ENCODE measurements at places on chromosomes 7 and 10.

DNA sequence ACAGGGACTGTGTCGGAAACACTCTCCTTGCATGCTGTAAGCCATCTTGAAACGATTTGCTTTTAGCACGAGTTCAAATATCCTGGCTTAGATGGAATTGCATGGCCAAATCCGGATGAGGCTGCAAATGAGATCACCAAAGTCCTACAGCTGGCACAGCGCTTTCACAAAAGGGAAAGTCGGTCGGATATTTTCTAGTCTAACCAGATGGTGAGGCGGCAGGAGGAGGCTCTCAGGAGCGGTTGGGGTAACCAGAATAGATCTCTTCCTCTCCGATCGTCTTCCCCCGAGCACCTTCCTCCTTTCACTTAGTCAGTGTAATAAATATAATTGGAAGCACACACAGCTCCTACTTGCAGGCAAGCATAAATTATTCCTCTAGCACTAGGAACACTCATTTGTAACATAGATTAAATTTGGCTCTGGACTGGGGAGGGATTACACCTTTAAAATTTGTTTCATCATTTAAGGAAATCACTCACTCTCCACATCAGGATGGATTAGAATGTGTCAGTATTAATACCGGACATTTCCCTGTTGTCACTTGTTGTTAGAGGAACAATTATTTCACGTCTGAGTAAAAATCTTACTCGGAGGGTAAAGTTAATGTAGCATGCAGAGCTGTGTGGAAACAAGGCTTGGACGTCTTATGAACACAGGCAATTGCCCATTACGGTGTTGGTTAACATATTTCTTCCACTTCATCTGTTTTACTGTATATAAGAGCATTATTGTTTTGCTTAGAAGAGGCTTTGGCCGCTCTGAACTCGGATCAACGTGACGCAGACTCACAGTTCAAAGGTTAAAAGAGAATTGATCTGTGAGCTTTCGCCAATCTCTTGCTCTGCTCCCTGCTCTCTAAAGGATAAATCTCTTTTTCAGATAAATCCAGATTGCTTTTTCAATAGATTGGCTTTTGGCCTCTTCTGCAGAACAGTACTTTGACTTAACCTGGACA is 857.9 kb downstream of the TYW1 start:
- DNase-seq = no peak

DNA sequence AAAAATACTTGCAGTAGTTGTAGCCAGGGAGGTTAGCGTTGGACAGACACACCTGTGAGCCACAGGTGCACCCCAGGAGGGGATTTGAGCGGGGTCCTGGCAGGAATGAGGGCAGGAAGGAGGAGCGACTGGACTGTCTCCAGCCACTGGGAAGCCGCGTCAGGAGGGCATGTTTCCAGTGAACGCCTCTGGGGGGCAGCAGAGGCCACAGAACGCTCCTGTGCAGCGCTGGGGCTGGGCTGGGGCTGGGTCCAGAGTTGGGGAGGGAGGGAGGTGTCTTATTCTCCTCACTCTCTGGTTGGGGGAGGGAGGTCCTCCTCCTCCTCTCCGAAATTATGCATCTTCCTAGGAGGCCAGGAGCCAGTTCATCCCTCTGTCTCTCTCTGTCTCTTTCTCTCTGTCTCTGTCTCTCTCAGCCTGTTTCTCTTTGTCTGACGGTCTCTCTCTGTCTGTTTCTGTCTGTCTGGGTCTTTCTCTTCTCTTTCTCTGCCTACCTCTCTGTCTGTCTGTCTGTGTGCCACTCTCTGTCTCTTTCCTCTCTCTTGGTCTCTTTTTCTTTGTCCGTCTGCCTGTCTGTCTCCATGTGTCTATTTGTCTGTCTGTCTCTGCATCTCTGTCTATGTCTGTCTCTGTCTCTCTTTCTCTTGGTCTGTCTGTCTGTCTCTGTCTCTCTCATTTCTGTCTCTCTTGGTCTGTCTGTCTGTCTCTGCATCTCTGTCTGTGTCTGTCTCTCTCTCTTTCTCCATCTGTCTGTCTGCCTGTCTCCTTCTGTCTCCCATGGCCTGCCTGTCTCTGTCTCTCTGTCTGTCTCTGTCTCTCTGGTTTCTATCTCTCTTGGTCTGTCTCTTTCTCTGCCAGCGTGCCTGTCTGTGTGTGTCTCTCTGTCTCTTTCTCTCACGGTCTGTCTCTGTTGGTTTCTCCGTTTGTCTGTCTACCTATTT is 9.9 kb upstream of the PSMG3 start:
- DNase-seq = peak; percentile 62

- peak; percentile 40 for DNase-seq
Observed at GRCh38 chr10:59971915-59972314, 65.6 kb upstream of the CCDC6 start.

DNA sequence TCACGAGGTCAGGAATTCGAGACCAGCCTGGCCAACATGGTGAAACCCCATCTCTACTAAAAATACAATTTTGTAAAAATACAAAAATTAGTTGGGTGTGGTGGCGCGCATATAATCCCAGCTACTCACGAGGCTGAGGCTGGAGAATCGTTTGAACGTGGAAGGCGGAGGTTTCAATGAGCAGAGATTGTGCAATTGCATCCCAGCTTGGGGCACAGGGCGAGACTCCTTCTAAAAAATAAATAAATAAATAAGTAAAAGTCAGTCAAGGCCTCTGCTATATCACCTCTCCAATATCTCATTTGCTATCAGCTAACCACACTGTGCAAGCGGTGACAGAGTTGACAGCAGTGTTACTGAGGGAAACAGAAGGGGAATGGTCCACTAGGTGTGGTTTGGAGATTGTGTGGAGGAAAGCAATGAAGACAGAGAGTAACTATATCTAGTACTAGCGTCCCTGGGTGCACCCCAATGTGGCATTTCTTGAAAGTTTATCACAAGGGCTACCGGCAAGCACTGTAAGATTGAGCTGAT is 20.9 kb upstream of the NFE2L3 start:
- no peak for DNase-seq

DNA sequence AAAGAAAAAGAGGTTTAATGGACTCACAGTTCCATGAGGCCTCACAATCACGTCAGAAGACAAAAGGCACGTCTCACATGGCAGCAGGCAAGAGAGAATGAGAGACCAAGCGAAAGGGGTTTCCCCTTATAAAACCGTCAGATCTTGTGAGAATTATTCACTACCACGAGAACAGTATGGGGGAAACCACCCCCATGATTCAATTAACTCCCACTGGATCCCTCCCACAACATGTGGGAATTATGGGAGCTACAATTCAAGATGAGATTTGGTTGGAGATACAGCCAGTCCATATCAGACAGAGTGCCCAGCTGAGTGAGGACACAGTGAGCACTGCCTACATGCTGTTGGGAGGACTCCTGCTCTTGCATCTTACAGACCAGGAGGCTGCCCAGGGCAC is 148.4 kb downstream of the TEX36 start:
- no peak for DNase-seq

- DNase-seq = no peak
Observed at GRCh38 chr10:46251857-46252847, 34.6 kb upstream of the ANTXRL start.

DNA sequence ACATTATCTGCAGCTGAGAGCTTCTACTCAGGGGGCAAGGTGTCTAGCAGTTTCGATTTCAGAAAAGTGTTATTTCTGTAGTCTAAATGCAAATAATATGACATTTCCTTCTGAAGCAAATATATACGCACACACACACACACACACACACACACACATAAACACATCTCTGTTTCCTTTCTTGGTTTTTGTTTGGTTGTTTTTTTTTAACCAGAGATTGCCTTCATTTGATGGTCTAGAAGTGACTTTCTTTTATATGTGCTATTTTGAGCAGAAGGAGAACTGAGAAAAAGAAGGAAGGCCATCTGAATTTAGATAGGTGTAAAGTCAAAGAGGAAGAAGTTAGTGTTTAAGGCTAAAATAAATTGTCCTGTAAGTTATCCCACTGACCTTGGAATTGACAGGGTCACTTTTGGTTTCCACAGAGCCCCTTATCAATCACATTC is 142.2 kb downstream of the TRIL start:
- no peak for DNase-seq

DNA sequence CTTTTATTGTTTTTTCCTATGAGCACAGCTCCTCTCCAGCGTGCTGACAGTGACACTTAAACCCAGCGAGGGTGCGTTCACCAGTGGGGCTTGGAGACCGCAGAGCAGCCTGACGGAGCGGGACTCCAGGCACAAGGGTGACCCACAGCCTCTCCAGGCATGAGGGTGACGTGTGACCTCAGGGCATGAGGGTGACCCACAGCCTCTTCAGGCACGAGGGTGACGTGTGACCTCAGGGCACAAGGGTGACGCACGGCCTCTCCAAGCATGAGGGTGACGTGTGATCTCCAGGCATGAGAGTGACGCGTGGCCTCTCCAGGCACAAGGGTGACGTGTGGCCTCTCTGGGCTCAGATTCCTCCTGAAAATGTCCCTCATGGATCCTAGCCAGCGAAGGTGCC is 164.3 kb upstream of the TCERG1L start:
- DNase-seq = no peak

DNA sequence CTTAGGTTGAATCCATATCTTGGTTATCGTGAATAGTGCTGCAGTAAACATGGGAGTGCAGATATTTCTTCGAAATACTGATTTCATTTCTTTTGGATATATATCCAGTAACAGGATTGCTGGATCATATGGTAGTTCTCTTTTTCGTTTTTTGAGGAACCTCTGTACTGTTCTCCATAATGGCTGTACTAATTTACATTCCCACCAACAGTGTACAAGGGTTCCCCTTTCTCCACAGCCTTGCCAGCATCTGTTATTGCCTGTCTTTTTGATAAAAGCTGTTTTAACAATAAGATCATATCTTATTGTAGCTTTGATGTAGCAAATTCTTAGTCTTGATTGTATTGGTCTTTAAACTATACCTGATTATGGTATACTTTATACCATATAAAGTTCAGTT is 45.3 kb downstream of the ZNRF2 start:
- DNase-seq = no peak

- peak; percentile 79 for DNase-seq
Observed at GRCh38 chr10:92689663-92690210, at the start of gene HHEX. Gene HHEX (plus strand): TSS chr10:92689955. CDS start chr10:92689987, 32 bp downstream.

DNA sequence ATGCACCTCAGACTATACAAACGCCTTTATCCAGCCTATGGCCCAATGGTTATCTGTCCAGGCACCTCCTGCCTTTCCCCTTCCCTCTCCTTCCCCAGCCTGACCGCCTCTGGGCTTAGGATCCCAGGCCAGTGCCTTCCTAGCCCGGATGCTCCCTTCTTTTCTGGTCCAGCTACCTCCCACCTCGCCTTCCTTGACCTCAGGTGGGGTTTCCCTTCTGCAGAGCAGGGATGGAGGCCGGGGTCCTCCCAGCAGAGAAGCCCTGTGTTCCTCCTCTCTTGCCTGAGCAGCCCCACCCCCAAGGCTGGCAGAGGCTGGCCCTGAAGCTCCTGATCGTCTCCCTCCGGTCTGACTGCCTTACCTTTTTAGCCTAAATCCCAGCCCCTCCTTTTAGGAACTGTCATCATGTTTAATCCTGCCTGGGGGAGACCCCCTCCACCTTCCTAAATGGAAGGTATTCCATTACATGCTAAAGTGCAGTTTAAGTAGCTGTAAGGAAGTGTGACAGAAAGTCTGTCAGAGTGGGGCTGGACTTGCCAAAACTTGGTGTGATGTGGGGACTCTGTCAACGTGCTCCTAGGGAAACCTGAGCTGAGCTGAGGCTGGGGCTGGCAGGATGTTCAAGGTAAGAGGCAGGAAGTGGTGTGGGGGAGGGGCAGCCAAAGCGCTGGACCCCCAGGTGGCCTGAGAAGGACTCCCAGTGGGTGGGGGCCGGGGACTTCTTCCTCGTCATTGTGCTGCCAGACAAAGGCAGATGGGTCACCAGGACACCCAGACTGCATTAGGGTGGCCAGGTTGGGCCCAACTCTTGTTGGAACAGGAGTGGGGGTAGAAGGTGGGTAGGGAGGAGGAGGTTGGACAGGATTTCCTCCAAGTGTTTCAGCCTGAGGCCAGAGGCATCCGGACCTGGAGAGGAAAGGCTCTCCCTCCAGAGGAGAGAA is 39.5 kb downstream of the LBX1 start:
- DNase-seq = no peak

- DNase-seq = no peak
Observed at GRCh38 chr10:106820579-106820978, 343.9 kb downstream of the SORCS1 start.

DNA sequence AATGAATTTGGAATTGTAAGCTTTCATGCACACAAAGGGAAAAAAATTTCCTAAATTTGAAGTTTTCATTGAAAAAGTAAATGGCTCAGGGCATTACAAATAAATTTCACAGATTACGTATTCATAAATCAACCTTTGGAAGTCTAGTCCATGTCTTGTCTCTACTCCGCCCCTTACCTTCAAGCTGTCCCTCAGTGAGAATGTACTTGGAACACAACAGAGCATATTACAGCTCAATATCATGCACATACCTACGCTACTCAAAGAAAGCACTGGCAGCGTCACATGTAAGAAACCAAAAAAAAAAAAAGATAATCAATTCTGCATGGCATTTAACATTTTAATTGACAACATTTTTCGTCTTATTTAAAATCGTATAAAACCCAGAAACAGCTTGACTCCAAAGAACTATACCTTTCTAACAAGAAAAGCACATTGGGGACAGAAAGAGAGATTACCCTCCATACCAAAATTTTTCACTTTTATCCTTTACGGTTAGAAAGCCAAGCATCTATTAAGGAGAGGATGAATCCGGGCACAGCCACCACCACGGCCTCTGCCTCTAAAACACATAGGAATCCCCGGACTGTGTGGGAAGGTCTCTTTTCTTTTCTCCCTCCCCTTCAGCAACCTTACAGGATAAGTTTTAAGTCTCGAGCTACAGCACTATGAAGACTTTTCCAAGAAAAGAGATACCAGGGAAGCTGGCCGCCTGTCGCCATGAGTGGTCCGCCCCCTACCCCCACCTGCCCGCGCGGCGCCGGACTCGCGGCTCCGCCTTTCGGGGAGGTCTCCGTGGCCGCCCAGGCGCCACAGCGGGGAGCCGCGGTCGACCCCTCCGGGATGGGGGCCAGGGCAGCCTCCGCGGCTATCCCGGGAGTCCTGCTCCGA is 1.1 kb downstream of the JMJD1C start:
- DNase-seq = peak; percentile 48

GRCh38 chr10:80152820-80153219 is 20.3 kb downstream of the PLAC9 start:
- DNase-seq = no peak

GRCh38 chr7:30684351-30684750 is 2.1 kb upstream of the CRHR2 start:
- DNase-seq = no peak

DNA sequence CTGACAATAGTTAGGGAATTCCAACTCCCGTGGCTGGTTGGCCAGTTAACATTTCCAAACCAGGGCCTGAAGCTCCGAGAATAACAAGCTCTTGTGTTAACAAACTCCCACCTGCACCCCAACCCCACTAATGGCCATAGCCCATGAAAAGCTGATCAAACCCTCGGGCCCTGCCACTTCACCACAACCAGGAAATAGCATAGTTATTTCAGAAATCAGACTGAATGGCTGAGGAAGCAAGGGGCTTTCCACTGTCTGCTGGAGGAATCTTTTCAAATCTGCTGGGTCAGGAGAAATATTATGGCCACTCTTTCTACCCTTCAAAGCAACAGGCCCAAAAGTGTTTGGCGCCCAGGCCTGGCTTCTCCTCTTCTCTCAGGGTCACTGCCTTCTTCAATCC is 145.6 kb downstream of the GLCCI1 start:
- no peak for DNase-seq

Measured in choroid plexus epithelial cell (primary cell).